NCI-H1105 (cell line): ENCODE measurements at places on chromosomes 16 and 17.

DNA sequence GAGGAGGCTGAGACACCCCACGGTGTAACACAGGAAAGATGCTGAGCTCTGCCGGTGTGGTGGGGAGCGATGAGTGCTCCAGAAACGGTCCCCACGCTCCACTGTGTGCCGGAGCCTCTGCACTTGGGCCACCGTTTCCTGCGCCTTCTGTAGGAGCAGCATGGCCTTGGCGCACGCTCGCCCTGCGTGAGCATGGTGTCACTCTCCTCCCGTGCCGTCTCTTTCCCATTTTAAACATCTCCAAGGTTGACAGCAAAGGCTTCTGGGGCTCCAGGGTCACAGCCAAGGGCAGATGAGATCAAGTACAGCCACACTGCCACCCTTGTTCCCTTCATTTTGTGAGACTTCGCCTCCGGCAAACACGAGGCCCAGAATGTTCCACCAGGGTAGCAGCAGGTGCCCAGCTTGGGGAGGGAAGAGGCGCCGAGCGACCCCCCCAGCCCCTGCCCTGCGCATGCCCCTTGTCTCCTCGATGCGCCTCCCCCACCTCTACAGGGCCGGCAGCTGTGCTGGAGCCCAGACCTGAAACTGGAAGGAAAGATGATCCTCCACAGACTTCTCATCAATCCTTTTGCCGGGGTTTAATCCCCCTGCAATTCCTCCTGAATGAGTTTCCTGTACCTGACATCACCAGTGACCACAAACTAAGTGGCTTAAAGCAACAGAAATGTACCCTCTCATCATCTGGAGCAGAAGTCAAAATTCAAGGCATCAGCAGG is 19.9 kb upstream of the OSGIN1 start:
- DNase-seq, result no peak

DNA sequence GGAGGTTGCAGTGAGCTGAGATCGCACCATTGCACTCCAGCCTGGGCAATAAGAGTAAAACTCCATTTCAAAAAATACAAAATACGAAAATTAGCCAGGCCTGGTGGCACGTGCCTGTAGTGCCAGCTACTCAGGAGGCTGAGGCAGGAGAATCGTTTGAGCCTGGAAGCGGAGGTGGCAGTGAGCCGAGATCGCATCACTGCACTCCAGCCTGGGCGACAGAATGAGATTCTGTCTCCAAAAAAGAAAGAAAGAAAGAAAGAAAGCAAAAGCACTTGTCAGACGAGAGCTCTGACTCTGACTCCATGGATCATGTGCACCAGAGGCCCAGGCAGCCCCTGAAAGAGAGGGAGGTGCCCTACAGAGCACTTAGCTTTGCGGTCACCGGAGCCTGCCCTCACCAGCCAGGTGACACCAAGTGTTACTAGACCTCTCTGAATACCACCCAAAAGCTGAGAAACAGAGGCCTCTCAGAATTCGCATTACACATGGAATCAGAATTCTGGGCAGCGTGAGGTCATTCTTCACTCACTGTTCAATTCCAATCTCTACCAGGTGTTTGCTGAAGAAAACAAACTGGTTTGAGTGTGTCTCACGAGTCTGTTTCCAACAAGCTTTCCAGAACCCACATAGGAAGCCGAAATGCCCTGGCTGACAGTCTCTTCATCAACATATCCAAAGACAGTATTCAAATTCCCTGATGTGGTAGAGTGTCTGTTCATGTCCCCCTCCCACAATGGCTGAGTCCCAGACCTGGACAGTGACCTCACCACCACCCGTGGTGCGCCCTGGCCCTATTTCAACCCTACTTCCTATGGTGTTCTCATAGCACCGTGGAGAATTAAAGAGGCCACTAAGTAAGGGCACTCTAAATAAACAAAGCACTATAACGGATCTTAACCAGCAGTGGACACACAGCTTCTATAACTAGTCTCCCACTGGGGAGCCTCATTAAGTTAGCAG is 1.5 kb downstream of the FLCN start:
- no peak for DNase-seq

GRCh38 chr17:42543190-42544079 is 7.4 kb downstream of the NAGLU start:
- DNase-seq, result no peak

- no peak for DNase-seq
Observed at GRCh38 chr16:88992351-88993165, 15.6 kb upstream of the CBFA2T3 start.

GRCh38 chr17:6761779-6762178 is 5.9 kb downstream of the XAF1 start:
- DNase-seq, result no peak

GRCh38 chr17:4443476-4443875 is 9.7 kb downstream of the SPNS3 start:
- DNase-seq, result no peak

DNA sequence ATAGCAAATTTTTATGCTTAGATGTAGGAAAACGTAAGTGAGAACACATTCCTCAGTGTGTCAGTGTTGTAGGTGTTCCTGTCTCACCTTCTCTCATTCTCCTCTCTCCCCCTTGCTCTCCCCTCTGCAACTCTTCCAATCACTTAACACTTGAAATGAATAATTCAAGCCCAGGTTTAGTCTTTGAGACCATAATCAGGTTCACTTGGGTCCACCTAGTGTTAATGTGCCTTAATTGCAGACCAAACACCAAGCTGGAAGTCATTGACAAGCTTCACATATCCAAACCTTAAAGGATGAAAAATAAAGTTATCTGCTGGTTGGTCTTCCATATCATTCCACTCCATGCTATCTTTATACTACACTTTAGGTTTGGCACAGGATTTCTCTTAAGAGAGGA is 37.0 kb downstream of the STXBP4 start:
- no peak for DNase-seq

DNA sequence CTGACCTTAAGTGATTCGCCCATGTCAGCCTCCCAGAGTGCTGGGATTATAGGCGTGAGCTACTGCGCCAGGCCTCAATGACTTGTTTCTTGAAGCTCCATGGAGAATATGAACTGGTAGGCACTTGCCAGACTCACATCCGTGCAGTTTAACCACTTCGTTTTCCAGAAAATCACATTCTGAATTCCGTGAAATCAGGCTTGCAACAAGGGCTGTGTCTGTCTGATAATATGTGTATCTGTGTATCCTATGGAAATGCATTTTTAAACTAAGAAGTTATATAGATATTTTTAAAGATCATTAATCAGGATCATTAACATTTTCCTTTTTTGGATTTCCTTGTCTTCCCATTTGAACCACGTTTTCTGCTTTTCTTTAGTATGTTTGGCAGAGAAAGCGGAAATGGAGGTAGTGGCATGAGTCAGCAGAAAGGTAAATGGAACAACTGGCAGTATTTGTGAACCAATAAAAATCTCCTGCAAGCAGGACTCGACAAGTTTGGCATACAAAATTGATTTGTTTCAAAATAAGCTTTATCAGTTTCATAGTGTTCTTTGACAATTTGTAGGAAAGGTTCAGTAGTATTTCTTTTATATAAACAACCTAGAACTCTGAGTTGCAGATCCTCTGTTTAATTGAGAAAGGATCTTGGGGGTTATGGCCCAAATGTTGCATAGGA is 33.0 kb downstream of the USP10 start:
- DNase-seq, result no peak

DNA sequence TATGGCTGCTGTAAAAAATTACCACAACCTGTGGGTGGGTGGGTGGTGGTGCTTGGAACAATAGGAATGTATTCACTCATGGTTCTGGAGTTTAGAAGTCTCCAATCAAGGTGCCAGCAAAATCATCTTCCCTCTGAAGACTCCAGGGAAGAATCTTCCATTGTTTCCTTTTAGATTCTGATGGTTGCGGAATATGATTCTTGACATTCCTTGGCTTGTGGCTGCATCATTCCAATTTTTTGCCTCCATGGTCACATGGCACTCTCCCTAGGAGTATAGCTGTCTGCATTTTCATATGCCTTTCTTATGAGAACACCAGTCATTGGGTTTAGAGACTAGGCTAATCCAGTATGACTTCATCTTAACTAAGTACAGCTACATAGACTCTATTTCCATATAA is 401.0 kb downstream of the HS3ST3B1 start:
- DNase-seq, result no peak

GRCh38 chr17:78696016-78696982 is 85.8 kb downstream of the CYTH1 start:
- DNase-seq, result no peak

- no peak for DNase-seq
Observed at GRCh38 chr16:88195911-88196465, 186.8 kb upstream of the ZNF469 start.

GRCh38 chr17:11996722-11997146 is 541 bp downstream of the ZNF18 start:
- peak; percentile 64 for DNase-seq

DNA sequence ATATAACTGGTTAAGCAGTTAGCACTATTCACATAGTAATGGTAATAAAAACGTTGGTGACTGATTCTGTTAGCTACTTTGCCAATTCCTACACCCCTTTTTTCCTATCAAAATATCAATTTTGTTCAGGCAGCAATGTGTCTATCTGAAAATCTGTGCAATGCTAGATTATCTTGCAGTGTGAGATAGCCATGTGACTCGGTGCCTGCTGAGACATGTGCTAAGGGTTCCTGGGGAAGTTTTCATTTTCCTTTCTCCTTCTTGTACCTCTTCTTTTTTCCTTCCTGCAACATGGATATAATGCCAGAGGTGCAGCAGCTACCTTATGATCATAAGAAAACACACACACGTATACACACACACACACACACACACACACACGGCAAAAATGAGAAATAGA is 100.5 kb upstream of the SHISA6 start:
- no peak for DNase-seq

- no peak for DNase-seq
Observed at GRCh38 chr17:34368196-34368945, 5.3 kb upstream of the CCL1 start.

DNA sequence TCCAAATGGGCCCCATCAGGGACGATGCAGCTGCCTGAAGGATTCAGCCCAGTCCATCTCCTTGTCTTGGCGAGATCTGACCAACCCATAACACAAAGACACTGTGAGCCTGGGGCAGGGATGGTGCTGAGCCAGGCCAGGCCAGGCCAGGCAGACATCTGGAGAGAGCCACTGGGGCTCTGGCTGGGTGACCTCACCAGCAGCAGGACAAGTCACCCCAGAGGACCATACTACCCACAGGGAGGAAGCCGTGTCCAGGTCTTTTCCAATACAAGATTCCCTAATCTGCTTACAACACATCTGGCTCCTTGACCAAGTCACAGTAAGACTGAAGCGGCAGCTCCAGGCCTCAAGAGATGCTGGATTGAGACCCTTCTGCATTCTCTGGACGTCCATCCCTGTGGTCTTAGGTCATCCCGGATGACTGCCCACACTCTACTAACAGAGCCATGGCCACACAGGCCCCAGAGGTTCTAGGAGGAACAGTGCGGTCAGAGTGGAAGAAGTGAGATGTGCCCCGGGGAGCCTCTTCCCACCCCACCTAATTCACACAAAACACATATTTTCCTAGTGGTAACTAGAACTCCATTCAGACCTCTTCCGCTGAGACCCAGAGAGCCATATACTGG is 81.8 kb upstream of the RCVRN start:
- DNase-seq, result no peak

- no peak for DNase-seq
Observed at GRCh38 chr16:839643-840408, 39.3 kb upstream of the GNG13 start.

- no peak for DNase-seq
Observed at GRCh38 chr16:67077871-67078270, 31.9 kb upstream of the PHAF1 start.

GRCh38 chr17:62854098-62854680 is 46.1 kb upstream of the MARCHF10 start:
- no peak for DNase-seq
